ENCODE measurements at places on chromosomes 2 and 18.
A peak's percentile ranks its signal among the peaks of the same experiment; 100 is the strongest.

DNA sequence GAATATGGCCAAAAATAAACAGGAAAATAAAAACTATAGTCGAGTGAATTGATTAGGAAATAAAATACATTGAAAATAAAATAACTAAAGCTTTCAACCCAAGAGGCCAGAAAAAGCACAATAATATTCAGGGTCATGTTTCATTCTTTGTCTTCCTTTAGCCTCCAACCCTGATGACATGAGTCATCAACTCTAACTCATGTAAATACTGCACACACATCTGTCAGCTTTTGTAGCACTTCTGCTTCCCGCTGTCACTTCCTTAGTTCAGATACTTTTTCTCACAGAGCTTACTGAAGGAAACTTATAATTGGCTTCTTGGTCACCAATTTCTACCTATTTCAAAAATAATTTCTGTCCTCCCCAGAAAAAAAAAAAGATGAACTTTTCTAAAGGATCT lies 112.8 kb downstream of the UPP2 start:
- peak; percentile 27 for DNase-seq

DNA sequence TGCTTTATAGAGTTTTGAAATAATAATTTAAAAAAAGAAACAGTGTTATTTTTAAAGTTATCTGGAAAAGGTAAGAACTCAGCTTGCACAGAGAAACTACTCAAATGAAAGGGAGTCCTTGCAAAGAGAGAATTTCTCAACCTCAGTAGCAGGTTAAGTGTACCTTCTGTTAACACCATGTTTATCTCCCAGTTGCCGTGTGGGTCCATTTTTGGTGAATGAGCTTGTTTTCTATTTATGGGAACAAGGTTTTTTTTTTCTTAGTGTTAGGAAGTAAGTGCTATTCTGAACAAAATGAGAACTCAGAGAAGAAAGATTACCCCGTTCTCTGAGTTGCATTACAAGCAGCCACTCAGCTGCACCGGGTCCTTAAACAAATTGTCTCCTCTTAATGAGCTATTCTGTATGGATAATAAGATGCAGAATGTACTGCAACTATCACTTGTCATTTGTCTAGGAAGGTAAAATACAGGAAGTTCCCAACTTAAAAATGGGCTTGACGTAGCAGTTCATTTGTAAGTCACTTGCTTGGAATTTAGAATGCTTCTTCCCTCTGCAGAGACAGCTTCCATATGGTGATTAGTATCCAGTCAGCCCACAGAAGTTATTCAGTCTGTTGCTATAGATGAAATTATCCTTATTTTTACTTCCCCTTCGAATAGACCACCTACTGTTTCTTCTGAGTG lies 74.9 kb downstream of the LTBP1 start:
- peak; percentile 27 for DNase-seq

DNA sequence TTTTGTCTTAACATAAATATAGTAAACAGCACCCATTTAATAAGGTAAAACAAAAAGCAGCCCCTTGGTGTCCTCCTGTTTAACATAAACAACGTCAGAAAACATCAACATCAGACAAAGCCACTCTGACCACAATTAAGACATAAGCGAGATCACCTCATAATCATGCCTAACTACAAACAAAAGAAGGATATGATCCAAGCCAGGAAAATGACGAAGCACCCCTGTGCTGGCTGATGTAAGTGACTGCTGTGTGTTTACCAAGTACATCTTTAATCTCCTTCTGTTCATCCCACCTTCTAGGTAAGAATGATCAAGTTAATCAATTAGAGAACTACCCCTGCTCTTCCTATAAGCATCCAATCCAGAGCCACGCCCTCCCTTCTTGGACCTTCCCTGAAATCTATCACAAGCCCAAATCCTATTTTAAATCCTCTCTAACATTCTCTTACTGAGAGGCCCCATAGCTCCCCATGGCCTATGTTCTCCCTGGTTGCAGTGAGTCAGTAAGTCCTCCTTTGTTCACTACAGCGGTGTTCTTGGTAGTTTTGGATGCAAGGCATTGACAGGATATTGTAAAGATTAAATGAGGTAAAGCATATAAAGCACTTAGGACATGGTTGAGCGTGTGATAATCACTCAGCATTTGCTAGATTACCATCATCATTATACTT lies 424.2 kb downstream of the TSN start:
- DNase-seq, result no peak

- DNase-seq, result no peak
Measured at GRCh38 chr18:41128126-41128525, 826.9 kb upstream of the PIK3C3 start.

- DNase-seq, result no peak
Measured at GRCh38 chr2:8620611-8621382, 61.1 kb upstream of the ID2 start.

DNA sequence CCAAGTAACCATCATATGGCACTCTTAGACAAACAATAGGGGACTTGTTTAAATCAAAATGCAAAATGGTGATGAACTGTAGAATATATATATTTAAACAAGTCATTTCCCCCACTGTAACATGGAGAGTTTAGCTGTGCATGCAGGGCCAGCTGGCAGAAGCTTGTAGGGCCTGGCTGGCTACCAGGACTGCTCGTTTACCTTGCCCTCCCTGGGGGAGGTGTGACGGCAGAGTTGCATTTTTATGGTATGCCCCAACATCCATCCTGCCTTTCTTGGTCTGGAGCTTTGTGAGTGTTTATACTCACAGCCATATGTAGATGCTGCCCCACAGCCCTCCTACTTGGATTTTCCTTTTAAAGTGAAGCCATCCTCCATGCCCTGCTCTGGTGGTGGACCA lies 101.7 kb upstream of the ZFP36L2 start:
- DNase-seq, result no peak

DNA sequence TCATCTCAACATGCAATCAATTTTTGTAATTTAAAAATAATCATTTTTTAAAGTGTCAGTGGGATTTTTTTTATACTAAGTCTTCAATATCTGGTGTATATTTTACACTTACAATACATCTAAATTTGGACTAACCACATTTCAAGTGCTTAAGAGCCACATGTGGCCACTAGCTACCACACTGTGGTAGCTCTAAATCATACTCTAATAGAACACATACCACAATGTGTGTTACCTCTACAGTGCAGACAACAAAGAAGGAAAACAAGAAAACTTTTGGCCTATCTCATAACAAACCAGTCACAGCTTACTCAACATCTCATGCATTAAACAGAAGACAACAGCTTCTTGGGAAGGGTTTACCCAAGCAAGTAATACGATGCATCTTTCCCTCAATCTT lies 24.5 kb downstream of the PIAS2 start:
- no peak for DNase-seq

DNA sequence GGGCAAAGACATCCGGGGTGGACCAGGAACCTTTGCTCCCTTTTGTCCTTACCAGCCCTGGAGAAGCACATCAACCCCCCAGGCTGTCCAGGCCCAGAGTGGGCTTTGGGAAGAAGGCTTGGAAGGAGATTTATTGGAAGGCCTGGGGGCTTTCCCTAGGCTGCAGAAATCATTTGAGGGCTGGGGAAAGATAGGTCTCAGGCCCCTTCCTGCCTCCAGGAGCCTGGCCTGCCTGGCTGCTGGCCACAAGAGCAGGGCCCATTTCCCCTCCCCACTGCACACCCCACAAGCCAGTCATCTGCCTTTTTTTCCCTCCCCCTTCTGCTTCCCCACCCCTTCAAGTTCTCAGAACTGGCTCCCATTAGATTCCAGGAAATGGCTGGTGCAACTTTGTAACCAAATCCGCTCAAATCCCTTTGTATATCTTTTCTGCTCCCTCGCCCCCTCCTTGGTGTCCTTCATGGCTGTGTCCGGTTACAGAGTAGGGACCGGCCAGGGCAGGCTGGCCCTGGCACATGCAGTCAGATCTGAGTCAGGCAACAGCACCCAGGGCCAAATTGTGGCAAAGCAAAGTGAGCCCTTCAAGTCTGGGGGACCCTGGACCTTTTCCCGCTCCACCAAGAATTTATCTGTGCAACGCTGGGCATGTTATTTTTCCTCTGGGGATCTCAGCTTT lies 20.8 kb upstream of the TNP1 start:
- DNase-seq, result no peak

- DNase-seq, result peak; percentile 15
Measured at GRCh38 chr2:167140767-167141166, 252.5 kb downstream of the XIRP2 start.

- no peak for DNase-seq
Measured at GRCh38 chr2:175048275-175048674, 43.1 kb upstream of the CHN1 start.

DNA sequence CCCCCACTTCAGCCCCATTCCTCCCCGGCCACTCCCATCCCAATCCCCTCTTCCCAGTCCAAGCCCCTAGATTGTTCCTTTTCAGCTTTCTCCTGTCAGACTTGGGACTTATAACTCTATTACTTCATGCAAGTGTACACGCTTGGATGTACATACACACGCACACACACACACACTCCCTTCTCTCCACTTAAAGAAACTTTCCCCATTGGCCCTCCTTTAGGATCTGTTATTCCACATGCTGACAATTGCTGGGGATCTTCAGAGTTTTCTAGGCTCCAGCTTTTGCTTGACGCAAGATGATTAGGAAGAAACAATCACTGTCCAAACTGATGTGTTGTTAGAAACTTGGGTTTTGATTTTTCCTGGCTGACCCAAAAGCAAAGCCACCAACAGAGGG lies 75.4 kb downstream of the CDK15 start:
- no peak for DNase-seq

DNA sequence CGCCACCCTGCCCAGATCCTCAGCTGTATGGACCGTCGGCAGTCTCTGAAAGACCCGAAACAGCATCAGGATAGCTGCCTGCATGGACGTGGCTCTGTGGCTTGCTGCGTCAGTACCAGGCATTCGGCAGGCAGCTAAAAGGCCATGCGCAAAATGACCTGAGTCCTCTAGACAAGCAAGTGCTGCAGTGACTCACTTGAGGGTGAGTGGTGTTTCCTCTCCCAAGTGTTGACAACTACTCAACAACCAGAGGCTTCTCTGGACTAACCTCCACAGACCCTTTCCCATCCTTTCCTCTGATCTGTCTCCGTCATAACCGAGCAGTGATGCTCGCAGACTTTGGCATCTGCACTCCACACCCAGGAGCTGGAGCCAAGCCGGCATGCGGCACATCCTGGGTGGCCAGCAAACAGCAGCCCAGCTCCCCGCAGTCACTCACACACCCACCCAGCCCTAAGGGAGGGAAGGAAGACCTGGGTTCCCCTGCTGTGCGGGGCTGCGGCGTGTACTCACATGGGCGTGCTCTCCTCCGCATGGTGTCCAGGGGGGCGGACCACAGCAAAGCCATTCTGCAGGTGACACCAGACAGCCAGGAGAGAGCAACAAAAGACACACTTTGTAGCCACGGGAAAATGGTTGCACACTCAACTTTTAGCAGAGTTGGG lies 239.3 kb downstream of the TWIST2 start:
- no peak for DNase-seq

All from skin of body (tissue), 3 donors.